ENCODE measurements at places on chromosomes 12 and 14. TPM values are rescaled to one million over a fixed set of nuclear protein-coding genes. Genes with fewer than 3 reads are reported as not detected.

Gene NUBPL
- total RNA-seq, result 11.5 TPM

Gene NELL2
- total RNA-seq, result not detected

Gene KRT80
- total RNA-seq, result 0.38 TPM

Gene JPH4
- not detected for total RNA-seq

Gene LTB4R
- total RNA-seq, result 2.4 TPM
